Tibial nerve (tissue), 4 donors: ENCODE measurements at places on chromosomes 3 and 15. TPM values are rescaled to one million over a fixed set of nuclear protein-coding genes. Genes with fewer than 3 reads are reported as not detected.

The LPCAT4 gene
- 30.6 TPM for total RNA-seq

The POPDC2 gene
- total RNA-seq, result 0.90 TPM

The IL17RE gene
- 3.1 TPM for total RNA-seq

The CTXND1 gene
- total RNA-seq, result 3.3 TPM

The CHRD gene
- total RNA-seq, result 38.8 TPM

DNA sequence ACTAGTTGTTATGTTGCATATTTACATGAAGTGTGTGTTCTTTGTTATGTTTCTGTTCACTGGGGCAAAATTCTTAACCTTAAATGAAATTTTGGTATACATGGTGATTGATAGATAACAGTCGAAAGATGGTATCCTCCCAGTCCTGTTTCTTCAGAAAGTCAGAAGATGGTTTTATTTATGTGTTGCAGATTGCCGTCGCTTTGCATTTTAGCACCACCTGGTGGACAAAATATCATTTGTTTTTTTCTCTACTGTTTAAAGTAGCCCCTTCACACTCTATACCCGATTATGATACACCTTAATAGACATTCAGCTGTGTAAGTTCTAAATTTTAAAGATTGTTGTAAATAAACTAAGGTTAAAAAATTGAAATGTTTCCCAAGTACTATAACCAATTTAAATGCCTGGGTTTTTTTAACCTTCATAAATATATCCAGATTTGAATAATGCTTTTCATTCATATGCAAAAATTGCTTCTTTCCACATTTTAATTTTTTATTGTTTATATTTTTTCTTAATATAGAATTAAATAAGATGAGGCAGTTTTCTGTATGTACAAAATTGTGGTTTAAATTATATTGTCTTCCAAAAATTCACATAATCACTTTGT lies 152.2 kb downstream of the ALCAM start:
- no peaks in the 10 kb centered on the region for H3K4me1 ChIP-seq
- H3K27ac ChIP-seq, result no peak overlapping the region
- no peak overlapping the region for H3K4me3 ChIP-seq
- no peaks in the 10 kb centered on the region for H3K36me3 ChIP-seq
- no peaks in the 10 kb centered on the region for H3K27me3 ChIP-seq

GRCh38 chr3:175329373-175329772 lies 470.2 kb downstream of the NAALADL2 start:
- H3K27ac ChIP-seq, result no peak overlapping the region
- DNase-seq, result no peak
- no peaks in the 10 kb centered on the region for H3K27me3 ChIP-seq

DNA sequence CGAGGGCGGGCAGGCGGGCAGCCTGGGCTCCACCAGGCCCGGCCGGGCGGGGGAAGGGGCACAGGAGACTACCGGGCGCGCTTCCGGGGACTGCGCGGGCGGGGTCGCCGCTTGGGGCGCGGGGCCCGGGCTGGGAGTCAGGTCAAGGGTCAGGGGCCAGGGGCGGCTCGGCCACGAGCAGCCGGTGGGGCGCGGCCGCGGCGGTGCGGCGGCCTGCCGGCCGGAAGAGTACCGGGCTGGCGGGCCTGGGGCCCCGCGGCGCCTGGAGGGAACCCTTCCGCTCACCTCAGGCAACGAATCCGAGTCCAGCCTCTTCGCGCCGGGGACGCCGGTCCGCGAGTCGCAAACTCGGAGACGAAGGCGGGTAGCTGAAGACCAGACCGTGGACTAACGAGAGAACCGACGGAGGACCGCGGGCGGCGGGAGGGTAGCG lies 225 bp downstream of the RHOA start:
- peak overlapping the region; percentile 97 for H3K27ac ChIP-seq
- DNase-seq, result peak; percentile 32
- no peaks in the 10 kb centered on the region for H3K27me3 ChIP-seq
- H3K36me3 ChIP-seq, result no peaks in the 10 kb centered on the region

DNA sequence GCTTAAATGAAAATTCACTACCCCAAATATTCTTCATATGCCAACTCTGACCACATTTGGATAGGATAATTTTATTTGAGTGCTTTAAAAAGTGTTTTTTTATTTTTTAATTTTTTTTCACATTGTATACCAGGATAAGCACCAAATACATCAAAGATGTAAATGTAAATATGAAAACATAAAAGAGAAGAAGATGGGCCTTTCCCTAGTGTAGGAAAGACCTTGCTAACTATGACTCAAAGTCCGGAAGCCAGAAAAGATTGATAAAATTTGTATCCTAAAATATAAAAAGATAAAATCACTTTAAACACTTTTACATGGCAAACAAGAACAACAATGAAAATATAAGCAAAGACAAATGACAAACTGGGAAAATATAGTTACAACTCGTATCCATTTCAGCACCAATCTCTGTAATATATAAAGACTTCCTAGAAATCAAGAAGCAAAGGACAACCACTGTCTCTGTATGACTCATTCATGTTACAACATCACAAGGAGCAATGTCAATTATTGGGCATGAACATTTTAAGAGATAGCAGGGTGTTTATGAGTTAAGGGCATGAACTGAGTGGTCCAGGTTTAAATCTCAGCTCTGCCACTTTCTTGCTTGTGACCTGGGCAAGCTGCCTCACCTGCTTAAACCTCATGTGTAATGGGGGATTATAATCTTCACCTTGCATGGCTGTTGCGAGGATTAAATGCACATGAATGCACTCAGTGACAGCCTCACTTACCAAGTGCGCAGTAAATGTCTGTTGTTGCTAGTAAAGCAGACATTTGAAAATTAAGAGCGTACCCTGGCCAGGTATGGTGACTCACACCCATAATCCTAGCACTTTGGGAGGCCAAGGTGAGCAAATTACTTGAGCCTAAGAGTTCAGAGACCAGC lies 25.3 kb upstream of the ARHGEF3 start:
- H3K27ac ChIP-seq, result no peak overlapping the region
- no peak for DNase-seq
- no peak overlapping the region for H3K4me3 ChIP-seq
- H3K27me3 ChIP-seq, result no peaks in the 10 kb centered on the region
- no peaks in the 10 kb centered on the region for H3K4me1 ChIP-seq

DNA sequence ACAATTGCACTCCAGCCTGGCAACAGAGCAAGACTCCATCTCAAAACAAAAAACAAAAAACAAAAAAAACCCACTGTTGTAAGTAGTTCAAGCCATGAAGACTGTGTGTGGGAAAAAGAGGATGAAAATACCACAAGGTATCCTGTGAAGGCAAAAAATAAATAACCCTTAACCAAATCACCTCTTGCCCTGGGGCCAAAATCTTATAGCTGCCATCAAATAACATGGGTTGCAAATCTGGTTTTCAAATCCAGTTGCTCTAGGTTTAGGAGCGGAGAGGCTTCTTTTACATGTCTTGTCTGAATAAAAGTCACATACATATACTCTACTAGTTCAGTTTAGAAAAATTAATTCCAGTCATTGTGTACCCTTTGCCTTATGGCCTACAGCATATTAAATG lies 87.0 kb upstream of the STT3B start:
- H3K4me3 ChIP-seq, result no peak overlapping the region
- H3K4me1 ChIP-seq, result no peaks in the 10 kb centered on the region
- H3K27ac ChIP-seq, result no peak overlapping the region
- no peak for DNase-seq

DNA sequence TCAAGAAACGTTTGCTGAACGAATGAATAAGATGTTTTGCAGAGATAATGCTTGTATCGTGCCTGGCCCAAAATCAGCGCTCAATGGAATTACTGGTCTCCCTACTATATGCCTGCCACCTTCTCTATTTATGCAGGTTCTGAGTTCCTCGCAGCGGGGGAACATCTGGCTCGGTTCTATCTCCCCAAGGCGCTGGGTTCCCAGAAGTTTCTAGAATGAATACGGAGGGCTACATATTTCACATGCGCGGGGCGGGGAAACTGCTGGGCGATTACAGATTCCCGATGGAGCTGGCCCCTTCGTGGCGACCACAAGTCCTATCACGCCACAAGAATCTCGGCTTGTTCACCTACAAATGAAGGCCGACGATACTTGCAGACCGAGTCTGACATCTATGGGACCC lies 411 bp upstream of the EIF2B5 start:
- peak; percentile 14 for DNase-seq
- H3K27ac ChIP-seq, result peak overlapping the region; percentile 73
- H3K4me3 ChIP-seq, result peak overlapping the region; percentile 98
- no peaks in the 10 kb centered on the region for H3K27me3 ChIP-seq
- peaks cover 24% of the 10 kb centered on the region for H3K36me3 ChIP-seq
